Chondrocyte (in vitro differentiated cells): ENCODE measurements at places on chromosomes 6 and 20. TPM values are rescaled to one million over a fixed set of nuclear protein-coding genes. Genes with fewer than 3 reads are reported as not detected.

- DNase-seq: no peak
These were observed 937.4 kb upstream of the GJE1 start for GRCh38 chr6:141195251-141195832.

HTR1E gene
- total RNA-seq: not detected in 3 replicates

DNA sequence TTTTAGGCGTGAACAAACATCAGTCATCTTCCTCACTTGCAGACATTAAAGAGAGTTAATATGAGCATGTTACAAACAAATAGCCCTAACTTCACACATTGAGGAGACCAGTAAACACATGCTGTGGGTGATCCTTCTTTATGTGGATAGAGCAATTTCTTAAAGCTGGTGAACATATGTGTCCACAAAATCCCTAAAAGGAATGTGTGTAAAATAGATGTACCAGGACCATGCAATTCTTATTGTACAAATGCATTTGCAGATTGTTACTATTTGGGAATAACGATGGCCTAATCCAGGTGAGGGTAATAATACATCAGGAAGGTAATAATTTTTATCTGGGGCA is 228.9 kb downstream of the ALDH8A1 start:
- no peak for DNase-seq

DNA sequence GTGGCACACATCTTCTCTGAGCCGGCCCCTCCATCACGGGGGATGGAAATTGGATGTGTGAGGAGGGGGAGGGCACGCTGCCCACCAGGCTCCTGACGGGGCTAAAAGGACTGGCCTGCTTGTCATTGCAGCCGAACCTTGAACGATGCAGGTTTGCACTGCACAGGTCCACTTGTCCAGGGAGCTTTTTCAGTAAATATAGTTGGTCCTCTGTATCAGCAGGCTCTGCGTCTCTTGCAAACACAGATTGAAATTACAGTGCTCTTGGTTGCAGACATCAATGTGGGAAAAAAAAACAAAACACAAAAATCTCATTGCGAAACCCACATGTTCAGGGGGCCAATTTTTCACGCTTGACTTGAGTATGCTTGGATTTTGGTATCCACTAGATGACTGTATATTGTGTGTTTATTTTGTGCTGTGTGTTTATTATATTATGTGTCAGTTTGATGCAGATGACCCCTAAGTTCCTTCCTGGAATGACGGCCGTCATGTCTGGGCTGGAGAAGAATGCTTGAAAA is 29.2 kb downstream of the ERMARD start:
- no peak for DNase-seq

PRND gene
- total RNA-seq: not detected in 3 replicates

- DNase-seq: no peak
These were observed 14.0 kb upstream of the APMAP start for GRCh38 chr20:25006431-25007167.

- no peak for DNase-seq
These were observed 30.9 kb upstream of the RBM24 start for GRCh38 chr6:17250237-17250636.

C6orf58 gene
- total RNA-seq: not detected in 3 replicates

- no peak for DNase-seq
These were observed 27.3 kb downstream of the RIN2 start for GRCh38 chr20:19785173-19785982.

DNA sequence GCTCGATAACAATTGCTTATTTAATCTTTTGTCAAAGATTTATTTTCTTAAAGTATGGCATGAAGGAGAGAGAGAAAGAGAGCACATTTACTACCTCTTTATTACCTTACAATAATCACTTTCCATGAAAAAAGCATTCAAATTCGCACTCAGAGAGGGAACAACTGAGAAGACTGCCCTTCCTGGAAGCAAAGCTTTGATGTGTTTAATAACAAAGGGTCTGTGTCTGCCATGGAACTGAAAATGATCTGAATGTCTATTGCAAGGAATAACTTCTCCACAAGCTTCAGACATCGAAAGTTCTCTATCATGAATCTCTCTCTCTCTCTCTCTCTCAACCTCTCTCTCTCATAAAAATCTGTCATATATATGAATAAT is 308.9 kb downstream of the HDGFL1 start:
- no peak for DNase-seq

GRCh38 chr6:64439274-64439673 is 803.7 kb downstream of the PHF3 start:
- DNase-seq: no peak

CST4 gene
- not detected in 3 replicates for total RNA-seq

DNA sequence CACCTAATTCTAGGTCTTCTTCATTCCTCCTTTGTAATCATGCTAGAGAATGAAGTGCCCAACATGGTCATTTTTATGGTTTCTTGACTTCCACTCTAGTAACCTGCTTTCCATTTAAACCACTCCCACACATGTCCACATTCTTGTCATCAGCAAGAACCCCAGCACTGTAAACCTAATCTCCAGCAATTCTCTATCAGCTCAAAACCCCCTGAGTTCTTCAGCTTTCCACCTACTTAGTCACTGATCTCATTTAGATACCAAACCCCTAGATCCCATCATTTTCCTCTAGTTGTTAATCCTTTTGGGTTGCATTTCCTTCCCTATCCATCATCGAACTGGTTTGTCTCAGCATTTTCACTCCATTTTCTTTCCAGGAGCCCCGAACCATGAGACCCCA is 49.7 kb downstream of the GOPC start:
- no peak for DNase-seq

GRCh38 chr20:42742926-42743325 is 446.8 kb downstream of the PTPRT start:
- no peak for DNase-seq

DNA sequence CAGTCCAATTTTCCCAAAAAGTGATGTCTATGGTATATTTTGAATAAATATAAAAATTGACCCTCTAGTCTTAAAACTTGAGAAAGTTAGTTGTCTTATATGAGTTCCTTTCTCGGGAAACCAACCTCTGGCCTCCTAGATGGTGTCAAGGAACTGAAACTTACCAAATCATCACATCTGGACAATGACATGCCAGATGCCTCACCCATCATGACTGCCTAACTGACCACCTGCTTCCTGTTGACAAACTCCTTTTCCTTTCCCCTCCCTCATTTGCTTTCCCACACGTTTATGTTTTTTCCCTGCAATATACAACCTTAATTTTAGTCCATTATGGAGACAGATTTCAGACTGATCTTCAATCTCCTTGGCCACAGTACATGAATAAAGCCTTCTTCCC is 731.0 kb downstream of the EPHA7 start:
- DNase-seq: no peak

DNA sequence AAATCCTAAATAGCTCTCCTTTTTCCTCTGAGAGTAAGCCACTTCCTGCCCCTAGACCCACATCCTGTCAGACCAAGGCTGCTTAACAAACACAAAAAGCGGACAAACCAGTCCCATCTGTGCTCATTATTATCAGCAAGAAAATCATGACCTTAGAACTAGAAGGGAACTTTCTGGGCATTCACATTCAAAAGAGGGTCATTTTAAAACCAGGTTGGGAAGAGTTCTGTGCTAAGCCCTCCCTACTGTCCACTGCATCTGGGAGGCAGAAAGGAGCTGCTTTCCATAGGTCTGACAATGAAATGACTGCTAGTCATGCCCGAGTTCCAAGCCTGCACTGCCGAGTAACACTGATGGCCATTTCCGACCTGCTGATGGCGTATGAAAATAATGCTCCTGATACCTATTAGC is 15.4 kb downstream of the EZR start:
- no peak for DNase-seq

GRCh38 chr20:58634059-58634458 is 17.0 kb upstream of the STX16 start:
- no peak for DNase-seq

OXT gene
- total RNA-seq: not detected in 3 replicates

GRCh38 chr20:54133434-54134427 is 40.1 kb downstream of the CYP24A1 start:
- no peak for DNase-seq
